ENCODE measurements at places on chromosomes 2 and 18.

DNA sequence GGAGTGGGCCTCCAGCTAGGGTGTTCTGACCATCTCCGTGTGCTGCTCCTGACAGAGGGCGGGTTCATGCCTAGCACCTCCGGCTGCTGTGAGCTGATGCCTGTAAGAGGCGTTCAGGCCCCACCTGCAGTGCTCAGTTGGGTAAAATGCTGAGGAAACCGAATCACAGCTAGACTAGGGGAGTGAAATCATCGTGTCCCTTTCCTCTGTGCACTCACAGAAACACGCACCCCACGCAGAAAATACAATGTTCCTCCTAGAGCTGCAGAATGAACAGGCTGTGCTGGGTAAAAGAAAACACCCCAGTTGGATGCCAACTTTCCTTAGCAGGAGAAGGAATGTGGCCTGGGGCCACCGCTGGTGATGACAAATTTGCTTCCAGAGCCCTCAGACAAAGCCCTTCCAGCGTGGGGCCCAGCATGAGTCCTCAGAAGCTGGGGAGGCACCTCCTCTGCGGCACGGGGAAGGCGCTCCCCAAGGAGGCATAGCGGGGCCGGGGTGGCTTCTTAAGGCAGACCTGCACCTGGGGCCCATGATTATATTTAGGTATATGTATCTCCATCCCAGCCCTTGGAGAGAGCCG lies 16.3 kb upstream of the ARHGEF4 start:
- no peak for DNase-seq

DNA sequence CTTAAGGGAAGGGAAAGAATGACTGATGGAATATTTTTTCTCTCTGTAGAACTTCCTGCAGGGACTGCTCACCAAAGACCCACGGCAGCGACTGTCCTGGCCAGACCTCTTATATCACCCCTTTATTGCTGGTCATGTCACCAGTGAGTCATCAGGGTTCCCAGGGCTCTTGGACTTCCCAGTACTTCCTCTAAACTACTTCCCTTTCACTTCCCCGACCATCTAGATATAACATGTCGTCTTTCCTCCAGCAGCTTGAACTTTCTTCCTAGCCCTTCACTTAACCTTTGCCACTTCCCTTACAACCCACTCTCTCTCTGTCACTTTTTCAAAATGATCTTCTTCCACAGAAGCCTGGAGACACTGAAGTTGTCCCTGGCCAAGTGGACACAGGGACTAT lies 7.2 kb downstream of the STK36 start:
- DNase-seq, result no peak

DNA sequence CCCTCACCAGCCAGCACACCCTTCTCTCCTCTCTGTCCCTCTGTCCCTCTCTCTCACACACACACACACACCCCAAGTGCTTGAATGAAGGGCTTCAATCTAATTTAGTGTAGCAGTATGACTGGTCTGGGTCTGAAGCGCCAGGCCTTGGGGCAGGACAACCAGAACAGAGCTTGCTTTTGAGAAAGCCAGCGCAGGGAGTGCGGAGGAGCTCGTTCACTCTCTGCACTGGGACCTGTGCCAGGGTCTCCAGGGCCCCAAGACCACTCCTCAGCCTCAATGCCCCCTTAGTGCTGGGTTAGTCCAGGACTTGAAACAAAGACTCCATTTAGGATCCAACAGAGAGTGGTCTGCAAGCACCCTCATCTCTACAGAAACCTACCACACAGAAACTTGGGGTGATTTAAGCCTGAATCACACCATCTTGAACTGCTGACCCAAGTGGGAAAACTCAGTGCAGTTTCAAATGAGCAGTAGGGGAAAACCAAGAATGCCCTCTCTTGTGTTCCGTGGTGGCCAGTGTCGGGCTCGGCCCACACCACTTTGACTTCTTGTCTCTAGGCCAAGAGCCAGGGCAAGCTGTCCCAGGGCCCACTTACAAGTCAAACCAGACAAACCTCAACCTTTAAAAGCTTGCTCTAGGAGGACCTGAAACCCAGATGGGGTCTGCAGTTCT lies 66.6 kb upstream of the WIPF1 start:
- no peak for DNase-seq

DNA sequence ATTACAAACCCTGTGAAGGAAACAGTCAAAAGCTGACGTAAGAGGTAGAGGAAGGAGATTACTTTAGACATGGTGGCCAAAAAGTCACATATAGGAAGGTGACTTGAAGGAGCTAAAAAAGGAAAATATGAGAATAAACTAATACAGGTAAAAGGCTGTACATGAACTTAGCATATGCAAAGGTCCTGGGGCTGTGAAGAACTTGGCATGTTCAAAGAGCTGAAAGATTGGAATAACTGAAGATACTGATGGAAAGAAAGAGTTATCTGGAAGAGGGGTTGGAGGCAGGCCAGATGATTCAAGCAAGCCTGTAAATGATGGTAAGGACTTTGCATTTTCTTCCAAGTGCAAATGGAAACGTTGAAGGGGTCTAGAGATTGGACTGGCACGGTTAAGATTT lies 13.2 kb downstream of the IL36A start:
- no peak for DNase-seq

- no peak for DNase-seq
Measured at GRCh38 chr2:19801367-19802080, 100.3 kb downstream of the TTC32 start.

DNA sequence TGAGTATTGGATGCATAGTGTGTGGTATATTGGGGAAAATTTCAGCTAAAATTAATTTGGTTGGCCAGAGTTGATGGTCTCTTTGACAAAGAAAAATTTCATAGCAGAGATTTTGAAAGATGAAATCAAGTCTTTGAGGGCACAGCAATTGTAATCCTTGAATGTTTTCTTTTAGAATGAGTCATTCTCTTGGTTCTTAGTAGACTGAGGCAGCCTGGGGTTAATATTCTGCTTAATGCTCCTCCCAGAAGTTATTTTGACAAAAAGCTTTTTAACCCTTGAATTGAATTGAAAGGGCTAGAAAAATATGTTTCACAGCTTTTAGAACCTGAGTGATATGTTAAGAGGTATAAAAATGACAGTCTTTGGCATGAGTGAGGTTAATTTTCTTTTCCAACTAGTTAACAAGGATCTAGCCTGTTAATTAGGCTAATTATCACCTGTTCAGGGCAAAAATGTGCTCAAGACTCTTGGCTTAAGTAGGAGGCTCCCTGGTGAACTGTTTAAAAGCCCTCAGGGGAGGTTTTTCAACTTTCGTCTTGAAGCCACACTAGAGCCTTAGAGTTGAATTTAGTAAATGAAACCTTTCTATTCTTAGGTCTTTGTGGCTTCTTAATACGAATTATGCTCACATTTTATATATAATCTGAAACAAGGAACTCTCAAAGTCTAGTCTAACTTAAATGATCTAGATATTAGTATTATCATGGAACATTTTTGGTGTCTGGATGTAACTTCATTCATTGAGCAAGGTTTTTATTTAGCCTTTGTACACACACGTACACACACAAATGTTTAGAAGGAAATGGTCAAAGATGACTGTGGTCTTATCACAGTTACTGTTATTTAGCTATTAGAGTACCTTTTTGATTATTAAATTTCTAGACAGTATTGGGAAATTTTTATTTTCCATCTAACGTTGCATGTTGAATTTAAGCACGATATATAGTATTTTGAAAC lies 272.5 kb downstream of the ZNF407 start:
- DNase-seq, result no peak

- DNase-seq, result no peak
Measured at GRCh38 chr2:200026332-200027230, 71.2 kb downstream of the MAIP1 start.

GRCh38 chr2:128024816-128025215 lies 3.0 kb downstream of the SAP130 start:
- no peak for DNase-seq

DNA sequence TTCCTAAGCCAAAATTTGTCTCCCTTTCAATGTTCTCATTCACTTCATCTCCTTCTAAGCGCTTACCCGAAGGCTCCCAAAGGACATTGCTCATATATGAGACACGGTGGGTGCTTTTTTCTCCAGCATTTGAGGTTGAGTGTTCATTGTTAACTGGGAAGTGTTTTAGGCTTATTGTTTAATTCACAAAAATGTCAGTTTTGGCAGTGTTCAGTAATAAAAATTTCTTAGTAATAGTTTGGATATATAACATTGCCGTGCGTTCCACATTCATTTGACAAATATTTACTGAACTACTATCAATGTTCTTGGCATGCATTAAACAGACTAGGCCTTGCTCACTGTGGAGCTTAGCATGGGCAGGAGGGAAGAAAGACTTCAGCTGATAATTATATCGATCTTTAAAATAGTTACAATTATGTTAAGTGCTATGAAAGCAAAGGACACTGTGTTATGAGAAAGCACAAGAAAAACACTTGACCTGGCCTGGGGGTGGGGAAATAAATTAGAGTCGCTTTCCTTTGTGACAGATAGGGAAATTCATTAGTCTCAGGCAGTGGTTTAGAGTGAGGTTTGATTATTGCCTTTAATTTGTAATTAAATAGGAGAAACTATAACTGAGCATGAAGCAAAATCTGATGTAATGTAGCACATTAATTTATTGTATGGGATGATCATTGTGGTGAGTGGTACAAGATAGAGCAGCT lies 82.2 kb upstream of the DOCK10 start:
- DNase-seq, result no peak

- DNase-seq, result no peak
Measured at GRCh38 chr2:208266936-208267335, 881 bp downstream of the PIKFYVE start.

- DNase-seq, result no peak
Measured at GRCh38 chr2:241118737-241119505, 16.8 kb upstream of the MTERF4 start.

GRCh38 chr2:236673823-236674185 lies 104.2 kb downstream of the ACKR3 start:
- DNase-seq, result no peak

- no peak for DNase-seq
Measured at GRCh38 chr2:240604939-240605716, 18.6 kb downstream of the CAPN10 start.

DNA sequence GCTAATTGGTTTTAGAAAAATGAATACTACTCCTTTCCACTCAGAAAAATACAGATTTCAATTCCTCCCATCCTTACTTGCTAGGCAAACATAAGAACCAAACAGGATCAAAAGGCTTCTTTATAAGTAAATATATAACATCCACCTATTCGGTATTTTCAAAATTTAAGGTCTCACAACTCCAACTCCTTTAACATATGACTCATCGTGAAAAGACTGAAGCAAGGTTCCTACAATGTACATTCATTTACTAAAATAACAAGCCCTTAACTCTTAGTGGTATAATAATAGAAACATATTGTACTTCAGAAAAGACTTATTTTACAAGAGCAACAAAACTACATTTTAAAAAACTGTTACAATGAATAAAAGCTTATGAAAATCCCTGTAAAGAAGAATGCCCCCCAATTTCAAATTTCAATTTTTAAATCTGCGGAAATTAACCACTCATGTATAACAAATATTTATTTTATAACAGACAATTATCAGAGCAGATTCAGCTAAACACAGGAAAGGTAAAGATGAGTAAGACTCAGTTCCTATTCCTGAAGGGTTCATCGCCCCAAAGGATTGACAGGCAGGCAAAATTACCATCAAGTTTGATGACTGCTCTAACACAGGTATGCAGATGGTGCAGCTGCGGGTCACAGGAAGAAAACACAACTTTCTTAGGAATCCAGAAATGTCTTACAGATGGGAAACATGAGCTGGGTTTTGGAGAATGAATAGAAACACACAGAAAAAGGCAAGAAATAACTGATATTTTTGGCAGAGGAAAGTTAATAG lies 96.4 kb downstream of the COBLL1 start:
- DNase-seq, result no peak

- no peak for DNase-seq
Measured at GRCh38 chr2:234771980-234772732, 179.7 kb upstream of the SH3BP4 start.

GRCh38 chr2:162090109-162090508 lies 16.1 kb upstream of the DPP4 start:
- DNase-seq, result no peak

- no peak for DNase-seq
Measured at GRCh38 chr2:113274432-113274831, 4.3 kb downstream of the PAX8 start.

GRCh38 chr2:119387381-119388129 lies 20.8 kb downstream of the DBI start:
- DNase-seq, result no peak

- no peak for DNase-seq
Measured at GRCh38 chr18:45254709-45255082, 360.6 kb upstream of the SLC14A2 start.

- DNase-seq, result no peak
Measured at GRCh38 chr2:39667886-39668276, 2.2 kb downstream of the TMEM178A start.

- no peak for DNase-seq
Measured at GRCh38 chr2:108963057-108963456, 26.0 kb downstream of the EDAR start.

GRCh38 chr2:4134551-4135550 lies 431.5 kb downstream of the DCDC2C start:
- DNase-seq, result no peak

- DNase-seq, result no peak
Measured at GRCh38 chr18:11070593-11070992, 78.8 kb downstream of the PIEZO2 start.

- DNase-seq, result no peak
Measured at GRCh38 chr2:188159484-188159883, 132.2 kb upstream of the GULP1 start.

Measured in stimulated activated CD8-positive, alpha-beta memory T cell treated with anti-CD3 and anti-CD28 coated beads, Interleukin-7, amount 100 ng/mL, for 1 hour (primary cell).